Astrocyte of the spinal cord (primary cell): ENCODE measurements at places on chromosomes 6 and 20.
A peak's percentile ranks its signal among the peaks of the same experiment; 100 is the strongest.

DNA sequence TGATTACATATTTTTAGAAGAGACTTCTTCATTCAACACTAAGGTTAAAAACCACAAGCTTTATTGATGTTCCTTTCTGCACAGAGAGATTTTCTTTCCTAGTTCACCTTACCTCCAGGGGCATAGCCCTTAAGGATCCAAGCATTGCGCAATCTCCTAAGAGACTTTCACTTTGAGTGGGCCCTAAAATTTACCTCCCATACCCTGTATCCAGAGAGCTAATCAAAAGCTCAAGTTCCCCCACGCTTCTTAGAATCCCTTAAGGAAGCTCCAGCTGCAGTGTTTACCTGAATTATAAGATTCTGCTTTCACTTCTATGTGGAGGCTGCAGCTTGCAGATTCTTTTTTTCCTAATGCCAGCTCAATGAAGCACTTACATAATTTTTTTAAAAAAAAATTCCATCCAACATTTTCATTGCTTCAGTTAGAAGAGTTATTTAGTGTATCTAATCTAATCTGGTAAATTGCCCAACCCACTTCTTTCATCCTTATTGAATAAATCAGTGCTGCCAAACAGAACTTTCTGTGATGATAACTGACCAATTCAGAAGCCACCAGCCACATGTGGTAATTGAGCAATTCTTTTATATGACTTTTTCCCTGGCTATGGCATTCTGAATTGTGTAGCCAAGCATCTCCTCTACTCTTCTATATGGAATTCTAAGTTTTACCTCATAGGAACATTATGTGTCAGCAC, 24.6 kb upstream of the SPTLC3 start:
- peak; percentile 50 for DNase-seq

- DNase-seq = no peak
Observed at GRCh38 chr6:117156741-117157140, 108.6 kb upstream of the VGLL2 start.

GRCh38 chr6:87791029-87791428, 89.0 kb upstream of the AKIRIN2 start:
- DNase-seq = no peak

DNA sequence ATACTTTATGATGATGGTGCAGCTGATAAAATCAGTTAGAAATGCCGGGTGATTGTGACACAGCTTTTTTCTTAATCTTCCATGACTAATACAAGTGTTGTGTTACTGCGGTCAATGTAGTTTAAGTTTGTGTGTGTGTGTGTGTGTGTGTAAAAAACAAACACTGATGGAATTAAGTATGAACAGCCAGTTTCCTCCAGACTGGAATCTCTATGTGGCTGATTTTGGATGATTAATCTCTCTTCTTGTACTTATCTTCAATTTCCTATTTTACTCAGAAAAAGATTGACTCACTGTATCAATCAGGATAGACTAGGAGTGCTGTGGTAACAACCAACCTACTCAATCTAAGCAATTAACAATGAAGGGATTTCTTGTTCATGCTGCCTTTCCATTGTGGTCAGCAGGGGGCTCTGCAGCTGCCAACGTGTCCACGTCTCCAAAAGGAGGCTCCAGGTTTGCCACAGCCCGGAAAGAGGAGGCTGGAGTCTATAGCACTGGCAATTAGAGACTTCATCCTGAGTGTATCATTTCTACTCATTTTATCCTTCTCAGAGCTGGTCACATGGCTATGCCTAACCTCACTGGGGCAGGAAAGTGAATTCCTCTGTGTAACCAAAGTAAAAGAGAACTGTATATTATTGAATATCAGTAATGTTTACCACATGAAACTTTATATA, 107.7 kb downstream of the CD109 start:
- peak; percentile 85 for DNase-seq

DNA sequence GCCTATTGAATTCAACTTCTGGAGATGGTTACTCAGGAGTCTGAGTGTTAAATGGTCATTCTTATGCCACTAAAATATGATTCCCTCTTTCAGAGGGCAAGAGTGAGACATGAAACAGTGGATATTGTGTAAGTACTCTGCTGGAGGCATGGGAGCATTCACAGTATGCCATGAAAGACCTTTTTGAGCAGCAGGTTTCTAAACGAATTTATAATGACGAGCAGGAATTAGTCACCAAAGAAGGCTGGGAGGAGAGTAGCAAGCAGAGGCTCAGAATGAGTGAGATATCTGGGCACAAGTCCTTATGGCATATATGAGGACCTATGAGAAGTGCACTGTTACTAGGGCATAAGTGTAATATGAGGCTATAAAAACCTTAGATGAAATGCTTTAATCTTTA, 10.9 kb upstream of the MYB start:
- no peak for DNase-seq

DNA sequence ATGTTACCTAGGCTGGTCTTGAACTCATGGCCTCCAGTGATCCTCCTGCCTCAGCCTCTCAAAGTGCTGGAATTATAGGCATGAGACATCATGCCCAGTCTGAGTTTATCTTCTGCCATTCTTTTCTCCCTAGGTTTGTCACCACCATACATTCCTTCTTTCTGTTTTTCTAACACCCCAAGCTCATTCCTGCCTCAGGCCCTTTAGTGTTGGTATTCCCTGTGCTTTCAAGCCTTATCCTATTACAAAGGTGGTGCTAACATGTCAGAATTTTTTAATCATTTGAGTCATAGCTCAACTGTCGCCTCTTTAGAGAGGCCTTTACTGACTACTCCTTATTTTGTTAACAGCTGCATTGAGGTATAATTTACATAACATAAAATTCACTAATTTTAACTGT, 221.1 kb upstream of the PRSS16 start:
- no peak for DNase-seq

DNA sequence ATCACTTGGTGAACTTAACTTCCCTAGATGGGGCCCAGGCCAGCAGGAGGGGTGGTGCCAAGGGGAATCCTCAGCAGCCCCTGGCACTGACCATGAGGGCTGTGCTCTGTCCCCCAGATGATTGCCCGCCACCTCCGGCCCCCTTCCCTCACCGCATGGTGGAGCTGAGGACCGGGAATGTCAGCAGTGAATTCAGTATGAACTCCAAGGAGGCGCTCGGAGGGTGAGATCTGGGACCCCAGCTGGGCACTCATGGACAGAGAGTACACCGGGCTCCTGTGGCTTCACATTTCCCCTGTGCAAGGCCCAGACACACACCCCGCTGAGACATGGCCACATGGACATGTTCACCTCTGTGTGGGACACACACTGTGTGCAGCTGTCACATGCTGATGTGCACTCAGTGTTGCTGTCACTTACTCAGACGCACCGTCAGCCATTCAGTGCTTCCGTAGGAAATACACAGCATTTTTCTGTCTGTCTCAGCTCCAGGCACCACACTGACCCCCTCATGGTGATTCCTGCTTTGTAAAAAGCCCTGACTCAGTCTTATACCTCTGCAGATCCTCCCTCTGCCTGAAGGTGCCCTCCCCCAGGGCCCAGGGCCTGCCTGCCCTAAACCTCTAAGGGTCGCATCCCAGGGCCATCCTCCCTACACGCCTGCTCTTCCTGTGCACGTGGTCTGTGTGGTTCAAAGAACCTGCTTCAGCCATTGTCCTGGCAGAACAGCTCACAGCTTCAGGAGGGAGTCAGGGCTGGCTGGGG, 4.4 kb downstream of the MYLK2 start:
- no peak for DNase-seq

DNA sequence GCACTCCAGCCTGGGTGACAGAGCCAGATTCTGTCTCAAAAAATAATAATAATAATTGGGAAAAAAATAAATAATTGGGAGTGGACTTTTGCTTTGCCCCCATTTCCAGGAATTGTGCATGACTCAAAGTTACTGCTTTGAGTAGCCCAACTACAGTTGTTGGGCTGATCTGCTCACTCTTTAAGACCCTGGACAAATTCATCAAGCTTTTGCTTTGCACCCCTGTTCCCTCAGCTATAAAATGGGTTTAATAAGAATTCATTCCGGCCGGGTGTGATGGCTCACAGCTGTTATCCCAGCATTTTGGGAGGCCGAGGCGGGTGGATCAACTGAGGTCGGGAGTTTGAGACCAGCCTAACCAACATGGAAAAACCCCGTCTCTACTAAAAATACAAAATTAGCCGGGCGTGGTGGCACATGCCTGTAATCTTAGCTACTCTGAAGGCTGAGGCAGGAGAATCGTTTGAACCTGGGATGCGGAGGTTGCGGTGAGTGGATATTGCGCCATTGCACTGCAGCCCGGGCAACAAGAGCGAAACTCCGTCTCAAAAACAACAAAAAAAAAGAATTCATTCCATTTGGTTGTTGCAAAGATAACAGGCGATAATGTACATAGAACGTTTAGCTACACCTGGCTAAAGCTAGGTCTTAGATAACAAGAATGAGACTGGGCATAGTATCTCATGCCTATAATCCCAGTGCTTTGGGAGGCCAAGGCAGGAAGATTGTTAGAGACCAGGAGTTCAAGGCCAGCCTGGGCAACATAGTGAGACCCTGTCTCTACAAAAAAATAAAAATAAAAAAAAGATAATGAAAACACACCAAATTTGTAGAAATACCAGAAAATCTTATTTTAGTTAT, 87.9 kb upstream of the ZNF217 start:
- DNase-seq = no peak

- DNase-seq = no peak
Observed at GRCh38 chr20:40778894-40779496, 90.0 kb upstream of the MAFB start.

GRCh38 chr6:19327241-19327640, 509.9 kb upstream of the ID4 start:
- DNase-seq = no peak

- DNase-seq = no peak
Observed at GRCh38 chr20:33719277-33719988, 677 bp downstream of the PXMP4 start.

DNA sequence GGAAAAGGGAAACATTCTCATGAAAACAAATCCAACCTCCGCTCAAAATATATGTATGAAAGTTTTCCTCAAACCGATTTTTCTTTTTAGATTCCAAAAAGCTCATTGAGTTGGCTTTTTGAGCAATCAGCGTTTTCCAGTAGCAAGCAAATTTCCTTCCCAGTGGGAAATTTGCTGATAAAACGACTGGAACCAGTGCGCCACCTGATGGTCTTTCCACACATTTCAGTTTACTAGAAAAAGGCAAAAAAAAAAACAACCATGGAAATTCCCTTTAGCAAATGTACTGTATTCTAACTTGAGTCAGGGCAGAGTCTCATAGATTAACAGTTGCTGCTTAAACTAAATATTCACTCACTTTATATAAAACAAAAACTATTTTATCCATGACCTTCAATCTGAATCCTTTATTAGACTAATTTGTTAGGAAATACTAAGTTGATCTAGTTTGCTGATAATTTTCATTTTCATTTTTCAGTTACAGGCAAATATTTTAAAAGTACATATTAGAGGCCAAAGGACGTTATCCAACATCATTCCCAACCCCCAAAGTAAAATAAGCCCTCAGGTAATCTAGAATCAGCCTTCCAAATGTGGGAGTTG, 271.5 kb downstream of the FOXA2 start:
- DNase-seq = peak; percentile 25

- peak; percentile 85 for DNase-seq
Observed at GRCh38 chr6:145749632-145750031, 14.3 kb upstream of the EPM2A start.

GRCh38 chr20:24331939-24332338, 137.5 kb upstream of the SYNDIG1 start:
- no peak for DNase-seq

DNA sequence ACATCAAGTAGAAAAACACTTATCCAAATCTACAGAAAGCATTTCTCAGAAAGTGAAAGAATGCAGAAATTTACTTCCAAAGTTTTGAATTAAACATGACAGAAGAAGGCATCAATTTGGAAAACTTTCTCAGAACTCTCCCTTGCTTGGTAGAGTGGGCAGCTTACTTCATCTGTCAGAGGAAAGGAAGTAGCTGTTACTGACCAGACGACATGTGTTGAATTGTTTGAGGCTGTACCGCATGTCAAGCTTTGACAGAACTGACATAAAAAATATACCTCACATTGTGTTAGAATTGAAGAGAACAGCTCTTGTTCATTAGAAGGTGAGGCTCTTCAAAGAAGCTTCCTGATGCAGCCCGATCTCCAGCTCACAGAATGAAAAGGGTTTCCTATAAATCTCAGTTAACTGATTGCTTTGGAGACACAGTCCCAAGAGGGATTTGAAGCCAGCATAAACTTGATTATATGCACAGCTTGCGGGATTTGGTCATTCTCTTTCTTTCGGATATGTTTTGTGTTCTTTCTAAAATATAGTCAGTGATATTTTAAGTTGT, 190.7 kb downstream of the PLCB1 start:
- no peak for DNase-seq

- DNase-seq = no peak
Observed at GRCh38 chr6:31438222-31438621, 34.8 kb downstream of the MICA start.

- DNase-seq = no peak
Observed at GRCh38 chr20:19078448-19079373, 133.7 kb upstream of the SLC24A3 start.

DNA sequence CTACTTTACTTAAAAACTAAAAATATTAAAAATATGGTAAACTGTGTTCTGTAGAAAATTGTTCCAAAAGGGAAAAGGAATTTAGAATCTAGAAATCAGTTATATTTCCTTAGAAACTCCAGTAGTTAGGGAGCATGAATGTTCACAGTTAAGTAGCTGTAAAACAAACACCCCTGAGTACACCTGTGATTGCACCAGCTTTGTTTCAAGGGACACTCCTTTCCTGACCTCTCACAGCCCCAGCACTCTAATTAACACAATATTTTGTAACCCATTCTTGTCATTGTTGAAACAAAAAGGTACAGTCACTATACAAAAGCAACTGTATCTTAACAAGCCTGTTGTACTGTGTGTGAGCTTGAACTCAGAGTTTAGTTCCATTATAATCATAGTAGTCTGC, 72.3 kb downstream of the NCOA7 start:
- DNase-seq = no peak

DNA sequence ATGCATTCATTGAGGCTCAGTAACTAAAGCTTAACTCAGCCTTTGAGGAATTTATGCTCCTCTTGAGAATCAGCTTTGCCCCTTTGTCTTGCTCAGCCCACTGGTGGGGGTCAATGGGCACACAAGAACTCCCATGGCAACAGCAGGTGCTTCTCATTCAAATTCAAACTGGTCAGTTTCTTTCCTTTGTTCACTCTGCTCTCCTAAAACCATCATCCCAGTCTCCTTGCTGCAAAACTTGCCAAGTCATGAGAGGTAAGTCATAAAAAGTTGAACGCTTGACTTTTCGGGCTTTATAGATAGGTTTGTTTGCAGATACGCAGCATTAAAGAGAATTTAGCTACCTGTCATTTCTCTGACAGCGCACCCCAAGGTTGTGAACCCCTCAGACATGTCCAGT, 146.8 kb downstream of the TFAP2A start:
- DNase-seq = no peak

GRCh38 chr20:36260316-36260715, 24.0 kb downstream of the AAR2 start:
- DNase-seq = no peak
